ENCODE measurements at places on chromosomes 3 and 15.

DNA sequence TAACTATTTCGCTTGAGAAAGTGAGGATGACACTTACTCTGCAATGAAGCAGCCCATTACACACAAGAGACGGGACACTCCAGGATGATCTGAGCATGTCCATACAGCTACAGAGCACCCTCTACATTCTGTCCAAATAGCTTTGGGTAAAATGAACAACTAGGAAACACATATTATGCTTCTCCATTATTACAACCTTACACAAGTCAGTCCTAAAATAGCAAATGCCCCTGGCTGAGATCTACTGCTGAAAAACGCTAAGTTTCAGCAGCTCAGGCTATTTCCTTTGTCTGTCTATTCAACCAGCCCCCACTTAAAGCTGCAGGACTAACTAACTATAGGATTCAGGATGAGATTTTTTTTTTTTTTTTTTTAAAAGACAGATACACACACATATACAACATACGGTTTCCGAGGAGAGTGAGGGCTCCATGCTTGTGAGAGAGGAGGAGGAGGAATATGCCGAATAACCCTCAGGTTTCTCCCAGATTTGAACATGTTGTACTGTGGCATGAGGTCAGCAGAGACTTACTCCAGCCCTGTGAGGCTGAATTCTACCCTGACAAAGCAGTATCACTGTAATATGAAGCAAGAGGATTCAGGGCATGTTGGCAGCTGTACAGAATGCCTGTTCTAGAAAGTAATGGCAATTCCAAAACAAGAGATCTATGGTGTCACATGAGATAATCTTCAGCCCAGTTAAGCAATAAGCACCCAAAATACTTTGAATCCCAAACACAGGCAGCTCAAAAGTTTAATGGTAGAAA lies 117.3 kb upstream of the PLXND1 start:
- no peak for DNase-seq

GRCh38 chr3:134677196-134677986 lies 26.6 kb upstream of the KY start:
- DNase-seq, result no peak

- no peak for DNase-seq
Observed at GRCh38 chr3:116083683-116084082, 361.6 kb downstream of the LSAMP start.

DNA sequence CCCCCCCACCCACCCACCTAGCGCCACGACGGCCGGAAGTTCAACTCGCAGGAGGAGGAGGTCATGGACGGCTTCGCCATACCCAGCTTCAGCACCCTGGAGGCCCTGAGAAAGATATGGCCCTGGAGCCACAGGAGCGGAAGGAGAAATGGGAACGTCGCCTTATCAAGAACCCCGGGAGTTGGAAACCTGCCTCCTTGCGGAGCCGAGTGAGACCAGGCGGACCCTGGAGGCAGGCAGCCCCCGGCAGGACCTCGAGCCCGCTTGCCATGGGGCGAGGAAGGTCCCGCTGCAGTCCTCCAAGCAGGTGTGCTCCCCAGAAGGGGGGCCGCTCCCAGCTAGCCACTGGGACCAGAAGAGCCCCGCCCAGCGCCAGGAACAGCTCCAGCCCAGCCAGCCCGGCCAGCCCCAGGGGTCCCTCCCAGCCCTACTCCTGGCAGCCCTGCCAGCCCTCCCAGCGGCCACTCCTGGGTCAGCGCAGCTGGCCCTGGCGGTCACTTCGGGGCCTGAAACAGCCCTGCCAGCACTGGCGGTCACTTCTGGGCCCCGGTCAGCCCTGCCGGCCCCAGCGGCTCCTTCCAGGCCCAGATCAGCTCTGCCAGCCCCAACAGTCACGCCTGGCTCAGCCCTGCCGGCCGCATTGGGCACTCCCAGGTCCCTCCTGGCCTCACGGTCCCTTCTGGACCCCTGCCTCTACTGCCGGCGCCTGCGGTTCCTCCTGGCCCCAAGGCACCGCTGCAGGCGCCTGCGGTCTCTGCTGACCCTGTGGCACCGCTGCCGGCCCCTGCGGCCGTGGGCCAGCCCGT lies 10.3 kb upstream of the ROPN1B start:
- no peak for DNase-seq

DNA sequence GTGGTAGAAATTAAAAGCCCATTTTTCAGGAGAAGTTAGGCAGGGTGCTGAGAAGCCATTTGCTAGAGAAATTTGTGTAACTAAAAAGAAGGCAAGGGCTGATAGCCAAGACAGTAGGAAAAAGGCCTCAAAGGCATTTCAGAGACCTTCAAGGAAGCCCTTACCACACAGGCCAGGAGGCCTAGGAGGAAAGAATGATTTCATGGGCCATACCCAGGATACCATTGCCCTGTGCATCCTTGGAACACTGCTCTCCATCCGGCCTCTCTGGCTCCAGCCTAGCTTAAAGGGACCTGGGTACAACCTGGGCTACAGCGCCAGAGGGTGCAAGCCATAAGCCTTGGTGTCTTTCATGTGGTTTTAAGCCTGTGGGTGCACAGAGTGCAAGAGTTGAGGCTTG lies 193.6 kb upstream of the GRM7 start:
- no peak for DNase-seq

GRCh38 chr15:64348455-64348854 lies 7.5 kb downstream of the CSNK1G1 start:
- DNase-seq, result no peak

DNA sequence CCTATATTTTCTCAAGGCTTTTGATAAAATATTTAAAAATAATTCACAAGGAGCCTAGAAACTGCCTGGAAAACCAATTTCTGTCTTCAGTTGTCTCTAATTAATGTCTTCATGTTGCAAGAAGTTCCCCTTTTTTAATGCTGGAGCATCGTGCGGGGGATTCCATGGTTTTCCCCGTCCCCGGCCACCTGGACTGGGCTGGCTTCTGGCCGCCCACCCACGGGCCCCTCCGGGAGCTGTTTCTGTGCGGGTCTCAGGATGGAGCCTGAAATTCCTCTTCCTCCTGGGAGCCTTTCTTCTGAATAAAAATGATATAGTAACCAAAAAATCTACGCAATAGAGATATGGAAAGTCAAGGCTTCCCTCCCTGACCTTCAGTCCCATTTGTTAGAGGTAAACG lies 8.1 kb upstream of the LRRK1 start:
- no peak for DNase-seq

- DNase-seq, result no peak
Observed at GRCh38 chr3:12479919-12480427, 4.3 kb upstream of the TSEN2 start.

GRCh38 chr3:46613313-46614005 lies 1.1 kb downstream of the FAM240A start:
- no peak for DNase-seq

- no peak for DNase-seq
Observed at GRCh38 chr3:174333640-174334039, 525.5 kb upstream of the NAALADL2 start.

DNA sequence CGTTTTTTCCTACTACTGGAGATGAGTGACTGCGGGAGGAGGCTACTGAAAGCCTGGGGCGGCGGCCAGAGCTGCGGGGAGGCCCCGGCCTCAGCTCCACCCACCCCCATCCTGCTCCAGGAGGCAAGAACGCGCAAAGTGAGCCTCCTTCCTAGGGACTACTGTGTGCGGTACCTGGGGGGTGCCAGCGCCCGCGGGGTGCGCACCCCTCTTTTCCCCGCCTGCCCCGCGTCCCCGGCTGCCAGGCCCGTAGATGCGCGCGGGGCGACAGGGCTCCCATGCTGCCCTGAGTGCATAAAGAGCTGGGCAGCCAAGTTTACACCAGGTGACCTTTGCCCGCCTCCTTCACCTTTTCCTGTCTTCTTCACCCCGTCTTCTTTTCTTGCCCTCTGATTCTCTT lies 2.5 kb upstream of the USF3 start:
- DNase-seq, result no peak

- no peak for DNase-seq
Observed at GRCh38 chr3:58482917-58483636, 8.8 kb upstream of the KCTD6 start.

- DNase-seq, result no peak
Observed at GRCh38 chr15:58404722-58405121, 27.1 kb upstream of the LIPC start.

Measured in activated T-helper 1 cell treated with anti-CD3 and anti-CD28 coated beads, Interleukin-12 subunit alpha, Interleukin-12 subunit beta, Interleukin-2, Interleukin-4 antibody, amounts not matched to agents 30 ng/mL and 10 ng/mL and 1 ng/mL, durations not matched to agents 14 hours and 24 hours and 36 hours (primary cell).